ENCODE measurements at places on chromosomes 6 and 20. TPM values are rescaled to one million over a fixed set of nuclear protein-coding genes. Genes with fewer than 3 reads are reported as not detected.

WFDC10B gene
- total RNA-seq, result not detected

EFHC1 gene
- 3.2 TPM for total RNA-seq

NNAT gene
- 0.29 TPM for total RNA-seq

ADGRF5 gene
- total RNA-seq, result not detected

MLN gene
- not detected for total RNA-seq

ARFGEF2 gene
- 35.3 TPM for total RNA-seq

BTBD3 gene
- 1.4 TPM for total RNA-seq

TTPAL gene
- 27.4 TPM for total RNA-seq

SKIC2 gene
- 109 TPM for total RNA-seq

TRIM40 gene
- total RNA-seq, result not detected

POU5F1 gene
- not detected for total RNA-seq

EDN3 gene
- total RNA-seq, result not detected

PDRG1 gene
- total RNA-seq, result 20.4 TPM

DUSP15 gene
- not detected for total RNA-seq

NFYA gene
- total RNA-seq, result 27.1 TPM

HLA-DQB2 gene
- total RNA-seq, result not detected

DDO gene
- not detected for total RNA-seq

SPATA25 gene
- total RNA-seq, result 1.7 TPM

BPIFB2 gene
- total RNA-seq, result not detected

NKX2-2 gene
- not detected for total RNA-seq

SPATA2 gene
- 14.0 TPM for total RNA-seq

TCP11 gene
- total RNA-seq, result not detected

ULBP1 gene
- total RNA-seq, result 1.1 TPM

SH3BGRL2 gene
- total RNA-seq, result 1.1 TPM

VSX1 gene
- not detected for total RNA-seq

HNF4A gene
- not detected for total RNA-seq

ZFAND3 gene
- 29.3 TPM for total RNA-seq

GSTA2 gene
- total RNA-seq, result not detected

TRAPPC3L gene
- total RNA-seq, result not detected

DLL1 gene
- 0.25 TPM for total RNA-seq

OTOR gene
- total RNA-seq, result not detected

CAP2 gene
- total RNA-seq, result not detected

PHACTR1 gene
- total RNA-seq, result not detected

HCK gene
- not detected for total RNA-seq

AMD1 gene
- 102 TPM for total RNA-seq

SUMO4 gene
- total RNA-seq, result 3.2 TPM

COL9A1 gene
- not detected for total RNA-seq

SNX9 gene
- total RNA-seq, result 72.2 TPM

FOXP4 gene
- total RNA-seq, result 21.0 TPM

CST5 gene
- total RNA-seq, result not detected

NHLRC1 gene
- 0.38 TPM for total RNA-seq

CRISP3 gene
- total RNA-seq, result not detected

PACRG gene
- total RNA-seq, result not detected

IL17F gene
- 1.5 TPM for total RNA-seq

NDUFAF4 gene
- total RNA-seq, result 83.6 TPM

CD40 gene
- 3.0 TPM for total RNA-seq

MRAP2 gene
- not detected for total RNA-seq

GPLD1 gene
- total RNA-seq, result 0.57 TPM

LAMA2 gene
- 0.72 TPM for total RNA-seq
